ENCODE measurements at places on chromosomes 7 and 10.

DNA sequence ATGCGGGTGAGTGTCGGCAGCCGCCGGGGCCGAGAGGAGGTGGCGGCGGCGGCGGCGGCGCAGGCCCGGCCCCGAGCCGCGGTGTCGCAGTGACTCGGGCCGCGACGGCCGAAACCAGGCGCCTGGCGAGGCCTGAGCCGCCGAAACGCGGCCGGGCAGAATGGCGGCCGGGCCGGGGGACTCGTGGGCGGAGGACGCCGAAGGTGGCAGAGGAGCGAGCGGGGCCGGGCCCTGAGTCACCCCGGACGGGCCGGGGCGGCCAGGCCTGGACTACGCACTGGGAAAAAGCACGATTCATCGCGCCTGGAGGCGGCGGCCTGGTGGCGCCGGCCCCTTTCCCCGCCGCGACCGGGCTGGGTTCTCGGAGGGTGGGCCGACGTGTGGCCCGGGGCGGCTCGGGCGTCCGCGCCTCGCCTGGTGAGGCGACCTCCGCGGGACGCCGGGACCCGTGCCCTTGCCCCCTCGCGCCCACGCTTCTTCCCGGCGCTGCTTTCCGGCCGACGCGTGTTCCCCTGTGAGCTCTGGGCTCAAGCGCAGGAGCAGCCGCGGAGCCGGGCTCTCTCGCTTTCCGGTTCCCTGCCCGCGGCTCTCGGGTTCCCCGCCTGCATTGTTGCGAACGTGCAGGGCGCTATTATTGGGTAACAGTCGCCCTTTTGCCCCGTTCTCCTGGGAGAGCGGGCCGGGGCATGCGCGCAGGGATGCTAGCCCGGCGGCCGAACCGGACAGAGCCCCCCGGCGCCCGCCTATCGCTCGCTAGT is 500 bp downstream of the CUL1 start:
- DNase-seq, result peak; percentile 56

GRCh38 chr7:7803715-7804178 is 85.3 kb upstream of the RPA3 start:
- DNase-seq, result no peak

DNA sequence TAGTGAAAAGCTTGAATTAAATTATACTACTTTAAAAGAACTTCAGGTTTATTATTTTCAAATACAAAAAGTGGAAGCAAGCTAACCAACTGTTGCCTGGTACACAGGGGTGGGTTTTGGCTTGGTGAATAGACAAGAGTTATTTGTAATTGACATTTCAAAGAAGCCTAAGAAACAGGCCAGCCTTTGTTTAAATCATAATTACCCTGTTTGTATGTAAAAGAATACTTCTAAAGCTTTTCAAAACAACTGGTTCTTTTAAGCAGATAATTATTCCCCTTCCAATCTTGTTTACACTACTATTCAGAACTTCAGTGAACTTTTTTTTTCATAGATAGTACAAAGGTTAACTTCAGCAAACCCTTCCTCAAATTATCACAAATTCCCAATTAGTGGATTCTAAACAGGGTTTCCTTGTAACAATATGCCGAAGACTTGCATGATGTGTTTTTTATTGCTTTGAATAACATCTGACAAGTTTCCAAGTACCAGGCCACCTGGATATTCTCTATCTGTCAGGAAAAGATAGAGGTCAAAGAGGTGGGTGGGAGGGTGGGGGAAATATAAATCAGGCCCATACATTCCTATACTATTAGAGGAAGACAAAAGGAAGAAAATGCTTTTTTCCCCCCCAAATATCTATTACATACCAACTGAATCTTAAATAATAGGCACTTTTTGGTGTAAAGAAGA is 20.4 kb downstream of the SSMEM1 start:
- no peak for DNase-seq

DNA sequence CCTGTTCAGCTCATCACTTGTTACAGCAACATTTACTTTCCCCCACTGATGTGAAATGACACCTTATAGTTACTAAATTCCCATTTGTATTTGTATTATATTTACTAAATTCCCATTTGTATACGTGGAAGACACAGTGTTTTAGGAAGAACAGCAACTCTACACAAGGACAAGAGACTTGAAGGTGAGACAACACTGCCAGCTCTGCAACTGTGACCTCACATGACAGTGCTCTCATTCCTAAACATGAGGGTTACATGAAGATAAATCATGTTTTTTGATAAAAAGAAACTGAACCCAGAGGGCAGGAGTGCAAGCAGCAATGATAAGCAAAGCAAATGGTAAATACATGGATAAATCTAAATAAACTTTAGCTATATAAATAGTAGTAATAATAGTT is 60.3 kb downstream of the ATAD1 start:
- no peak for DNase-seq

GRCh38 chr7:112266595-112267270 is 60.2 kb downstream of the ZNF277 start:
- DNase-seq, result no peak

DNA sequence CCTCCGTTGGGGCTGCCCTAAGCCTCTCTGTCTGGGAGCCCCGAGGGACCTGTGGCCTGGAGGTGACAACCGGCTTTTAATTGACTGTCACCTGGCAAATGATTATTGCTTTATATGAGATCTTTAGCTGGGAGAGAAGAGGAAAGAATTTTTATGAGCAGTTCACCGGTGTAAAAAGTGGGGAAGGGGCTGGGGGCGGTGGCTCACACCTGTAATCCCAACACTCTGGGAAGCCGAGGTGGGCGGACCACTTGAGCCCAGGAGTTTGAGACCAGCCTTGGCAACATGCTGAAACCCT is 2.6 kb upstream of the COX19 start:
- no peak for DNase-seq

- no peak for DNase-seq
These were observed 296.6 kb upstream of the ETV1 start for GRCh38 chr7:14286036-14286435.

GRCh38 chr7:74280985-74281384 is 8.2 kb upstream of the CLIP2 start:
- no peak for DNase-seq

GRCh38 chr10:14740684-14741247 is 33.9 kb downstream of the FAM107B start:
- DNase-seq, result no peak

DNA sequence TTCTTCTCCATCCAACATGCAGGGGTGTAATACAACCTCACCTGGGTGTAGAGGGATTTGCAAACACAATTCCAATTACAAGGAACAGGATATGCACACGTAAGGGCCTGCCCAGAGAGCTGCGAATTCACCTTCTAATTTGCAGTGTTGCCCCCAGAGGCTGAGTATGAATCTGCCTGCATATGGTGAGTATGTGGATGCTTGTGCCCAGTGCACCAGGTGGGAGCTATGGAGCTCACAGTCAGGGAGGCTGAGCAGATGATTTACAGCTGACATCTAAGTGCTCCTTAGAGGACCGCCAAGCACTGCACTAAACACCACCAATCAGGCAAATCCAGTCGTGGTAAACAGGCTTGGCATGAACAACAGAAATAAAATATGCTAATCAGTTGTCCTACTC is 132.0 kb downstream of the RELN start:
- no peak for DNase-seq

DNA sequence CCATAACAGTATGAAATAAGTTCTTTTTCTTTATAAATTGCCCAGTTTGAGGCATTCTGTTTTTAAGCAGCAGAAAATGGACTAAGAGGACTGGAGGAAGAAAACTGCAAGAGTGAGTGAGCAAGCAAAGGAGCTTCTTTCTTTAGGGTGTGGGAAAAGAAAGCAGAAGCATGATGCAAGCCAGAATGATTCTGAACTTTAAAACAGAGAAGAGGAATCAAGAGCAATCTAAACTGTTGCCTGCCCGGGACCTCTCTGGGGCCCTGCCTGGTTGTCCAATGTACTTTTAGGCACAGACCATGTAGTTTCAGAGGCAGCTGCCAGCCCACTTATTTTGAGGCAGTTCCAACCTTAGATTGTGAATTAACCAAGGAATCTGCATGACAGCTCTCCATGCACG is 186.3 kb downstream of the PLPP4 start:
- no peak for DNase-seq

DNA sequence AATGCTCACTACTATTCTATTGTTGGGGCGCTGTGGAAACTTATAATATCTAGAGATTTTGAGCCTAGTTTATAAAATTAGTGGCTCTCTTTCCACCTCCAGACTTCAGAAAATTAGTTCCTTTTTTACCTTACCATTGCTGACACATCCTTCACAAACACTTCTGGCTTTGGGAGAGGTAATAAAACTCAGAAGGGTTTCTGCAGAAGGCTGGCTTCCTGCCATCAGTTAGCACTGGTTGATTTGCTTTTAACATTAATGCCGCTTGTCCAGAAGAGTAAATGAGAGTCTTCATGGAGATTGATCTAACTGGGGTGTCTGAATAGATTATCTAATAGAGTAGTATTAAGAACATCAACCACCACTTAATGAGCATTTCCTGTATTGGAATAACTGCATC is 20.3 kb downstream of the ACSM6 start:
- DNase-seq, result no peak

DNA sequence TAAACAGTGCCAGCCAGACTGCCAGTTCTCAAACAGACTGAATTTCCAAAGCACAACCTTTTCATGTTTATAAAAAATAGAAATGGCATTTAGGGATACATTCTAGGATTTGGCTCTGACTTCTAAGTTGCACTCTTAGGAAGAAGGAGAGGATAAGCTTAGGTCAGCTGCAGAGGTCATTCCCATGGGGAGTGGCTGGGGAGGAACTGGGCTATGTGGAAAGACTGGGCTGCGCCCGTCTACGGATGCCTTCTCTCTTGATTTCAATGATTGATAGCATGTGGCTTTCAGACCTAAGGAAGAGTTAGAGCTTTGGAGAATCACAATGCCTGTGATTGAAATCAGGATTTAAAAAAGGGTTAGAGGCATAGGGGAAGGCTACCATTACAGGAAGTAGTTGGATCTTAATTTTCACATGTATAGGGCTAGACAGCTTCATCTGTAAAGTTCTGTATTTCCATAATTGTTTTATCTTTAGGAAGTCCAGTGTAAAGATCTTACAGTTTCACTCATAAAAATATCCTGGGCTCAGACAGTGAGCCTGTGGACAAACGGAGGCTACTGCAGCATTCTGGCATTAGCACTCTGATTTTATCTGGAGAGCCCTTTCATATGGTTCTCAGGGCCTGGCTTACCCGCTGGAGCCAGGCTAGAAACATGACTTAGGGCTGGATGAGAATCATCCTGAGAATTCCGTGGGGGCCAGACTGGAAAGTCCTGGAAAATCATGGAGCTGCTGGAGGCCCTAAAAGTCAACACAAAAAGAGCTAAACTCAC is 29.5 kb downstream of the NUDT5 start:
- no peak for DNase-seq

GRCh38 chr10:15744217-15744865 is 24.6 kb upstream of the ITGA8 start:
- DNase-seq, result no peak

GRCh38 chr10:60517805-60518204 is 128.1 kb upstream of the ANK3 start:
- no peak for DNase-seq

GRCh38 chr7:133739817-133740216 is 387.3 kb upstream of the LRGUK start:
- DNase-seq, result no peak

GRCh38 chr10:47176903-47177868 is 122.8 kb upstream of the GDF10 start:
- no peak for DNase-seq

GRCh38 chr7:30543813-30544525 is 39.3 kb upstream of the GGCT start:
- no peak for DNase-seq

DNA sequence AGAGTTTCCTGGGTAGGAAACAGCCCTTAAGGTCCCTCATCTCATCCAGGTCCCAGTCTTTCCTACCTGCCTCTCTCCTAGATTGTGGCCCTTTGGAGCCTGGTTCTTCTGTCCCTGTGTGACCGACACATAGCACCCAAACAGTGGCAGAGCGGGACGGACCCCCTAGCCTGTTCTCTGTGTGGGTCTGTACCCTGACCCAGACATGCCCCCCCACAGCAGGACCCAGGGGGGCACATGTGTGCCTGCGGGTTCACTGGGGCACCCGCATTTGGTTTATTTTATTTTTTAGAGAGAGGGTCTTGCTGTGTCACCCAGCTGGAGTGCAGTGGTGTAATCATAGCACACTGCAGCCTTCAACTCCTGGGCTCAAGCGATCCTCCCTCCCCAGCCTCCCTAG is 11.5 kb downstream of the LIMK1 start:
- DNase-seq, result no peak

GRCh38 chr7:121202834-121203233 is 126.0 kb upstream of the WNT16 start:
- DNase-seq, result no peak

DNA sequence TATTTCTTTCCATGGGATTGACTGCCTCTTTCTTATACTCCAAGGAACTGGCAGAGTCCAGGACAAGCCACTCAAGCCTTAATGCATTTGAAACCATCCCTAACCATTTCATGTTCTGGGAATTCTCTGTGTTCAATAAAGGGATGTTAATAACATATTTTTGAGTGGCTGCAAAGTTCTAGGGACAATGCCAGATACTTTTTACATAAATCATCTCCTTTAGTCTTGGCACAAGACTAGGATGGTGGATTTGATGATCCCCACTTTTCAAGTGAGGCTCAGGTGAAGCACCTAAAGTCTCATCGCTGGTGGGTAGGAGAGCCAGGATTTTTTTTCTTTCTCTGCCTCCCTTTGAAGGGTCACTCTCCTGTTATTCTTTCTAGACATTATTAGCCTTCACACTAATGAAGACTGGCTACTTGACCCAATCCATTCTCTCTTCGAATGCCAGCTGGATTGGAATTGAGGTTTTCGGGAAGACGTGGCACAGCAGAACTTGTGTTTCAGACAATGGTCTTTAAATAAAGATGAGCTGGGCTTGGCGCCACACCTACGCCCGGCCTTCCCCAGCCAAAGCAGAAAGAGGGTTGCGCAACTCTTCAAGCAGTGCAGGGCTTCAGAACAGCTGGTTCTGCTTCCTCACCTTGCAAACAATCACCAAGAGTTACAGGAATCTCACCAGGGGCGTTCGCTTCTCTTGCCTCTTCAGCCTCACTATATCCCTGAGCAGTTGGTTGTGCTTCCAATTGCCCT is 73.8 kb upstream of the BMPER start:
- DNase-seq, result no peak

- no peak for DNase-seq
These were observed 15.1 kb upstream of the GPR15LG start for GRCh38 chr10:84158550-84158949.

GRCh38 chr7:136685501-136686173 is 182.8 kb upstream of the CHRM2 start:
- no peak for DNase-seq

GRCh38 chr10:32217216-32217615 is 129.7 kb downstream of the EPC1 start:
- no peak for DNase-seq

Data from occipital lobe (tissue), 3 donors.